Natural killer cell treated with Interleukin-12 subunit alpha and Interleukin-12 subunit beta and Interleukin-15 and Interleukin-18, amount 100 ng/mL, for 72 hours (primary cell): ENCODE measurements at places on chromosomes 3 and 15. TPM values are rescaled to one million over a fixed set of nuclear protein-coding genes. Genes with fewer than 3 reads are reported as not detected.
A peak's percentile ranks its signal among the peaks of the same experiment; 100 is the strongest.

DNA sequence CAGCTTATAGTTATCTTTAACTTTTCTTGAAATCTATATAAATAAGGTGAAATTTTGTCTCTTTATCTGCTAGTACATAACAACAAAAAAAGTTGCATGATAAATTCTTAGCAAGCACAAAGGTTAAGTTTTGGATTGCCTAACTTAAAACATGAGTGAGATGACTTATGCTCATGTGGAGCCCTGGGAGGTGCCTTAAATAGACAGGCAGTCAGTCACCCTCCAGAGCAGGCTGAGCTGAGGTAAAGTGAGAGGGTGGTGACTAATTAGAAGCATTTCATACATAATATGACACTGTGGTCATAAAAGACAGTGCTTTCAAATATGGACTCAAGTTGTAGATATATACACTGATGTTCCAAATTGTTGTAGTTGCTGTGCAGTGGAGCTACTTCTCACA lies 14.6 kb upstream of the MME start:
- H3K36me3 ChIP-seq: no peaks in the 10 kb centered on the region
- H3K27ac ChIP-seq: no peak overlapping the region
- no peaks in the 10 kb centered on the region for H3K27me3 ChIP-seq
- no peak overlapping the region for H3K4me3 ChIP-seq

GRCh38 chr15:56492236-56492635 lies 27.3 kb upstream of the MNS1 start:
- H3K36me3 ChIP-seq: no peaks in the 10 kb centered on the region
- DNase-seq: no peak
- no peak overlapping the region for H3K27ac ChIP-seq
- H3K27me3 ChIP-seq: peaks cover 21% of the 10 kb centered on the region

DNA sequence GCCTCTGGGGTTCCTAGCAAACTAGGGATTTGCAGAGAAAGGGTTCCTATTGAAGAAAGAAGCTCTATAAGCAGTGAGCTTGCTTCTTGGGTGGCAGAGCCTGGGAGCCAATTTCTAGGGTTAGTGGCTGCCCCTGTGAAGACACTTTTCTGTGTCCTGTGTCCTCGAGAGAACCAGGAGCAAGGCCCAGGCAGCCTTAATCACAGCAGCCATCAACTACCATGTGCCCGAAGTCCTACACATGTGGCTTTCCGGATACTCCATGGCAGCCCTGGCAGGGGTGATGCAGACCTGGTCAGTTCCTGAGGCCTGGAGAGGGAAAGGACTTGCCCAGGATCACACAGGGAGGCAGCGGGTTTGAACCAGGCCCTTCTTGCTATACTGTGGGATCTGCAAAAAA lies 27.7 kb upstream of the TSPAN3 start:
- no peaks in the 10 kb centered on the region for H3K27me3 ChIP-seq
- no peak for DNase-seq
- H3K4me1 ChIP-seq: peaks cover 5% of the 10 kb centered on the region
- H3K4me3 ChIP-seq: no peak overlapping the region
- no peaks in the 10 kb centered on the region for H3K36me3 ChIP-seq

DNA sequence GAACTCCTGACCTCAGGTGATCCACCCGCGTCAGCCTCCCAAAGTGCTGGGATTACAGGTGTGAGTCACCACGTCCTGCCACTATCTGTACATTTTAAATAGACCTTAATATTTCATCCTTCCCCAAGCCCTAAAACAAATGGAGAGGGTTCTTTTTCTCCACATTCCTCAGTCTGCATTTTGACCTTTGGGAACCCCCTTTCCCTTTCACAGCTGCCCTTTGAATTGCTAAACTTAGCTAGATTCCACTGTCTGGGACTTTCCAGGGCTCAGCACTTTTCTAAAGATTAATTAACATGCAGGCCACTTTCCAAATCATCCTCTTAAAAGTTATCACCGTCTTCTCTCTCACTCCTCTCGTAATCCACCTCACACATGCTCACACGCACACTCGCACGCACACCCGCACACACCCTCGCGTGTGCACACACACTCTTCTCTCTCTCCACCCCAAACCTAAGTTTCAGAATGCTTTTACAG lies 124.2 kb downstream of the TMCO5A start:
- peaks cover 29% of the 10 kb centered on the region for H3K27me3 ChIP-seq
- no peaks in the 10 kb centered on the region for H3K36me3 ChIP-seq
- no peak overlapping the region for H3K4me3 ChIP-seq
- H3K27ac ChIP-seq: no peak overlapping the region
- peaks cover 4% of the 10 kb centered on the region for H3K4me1 ChIP-seq

DNA sequence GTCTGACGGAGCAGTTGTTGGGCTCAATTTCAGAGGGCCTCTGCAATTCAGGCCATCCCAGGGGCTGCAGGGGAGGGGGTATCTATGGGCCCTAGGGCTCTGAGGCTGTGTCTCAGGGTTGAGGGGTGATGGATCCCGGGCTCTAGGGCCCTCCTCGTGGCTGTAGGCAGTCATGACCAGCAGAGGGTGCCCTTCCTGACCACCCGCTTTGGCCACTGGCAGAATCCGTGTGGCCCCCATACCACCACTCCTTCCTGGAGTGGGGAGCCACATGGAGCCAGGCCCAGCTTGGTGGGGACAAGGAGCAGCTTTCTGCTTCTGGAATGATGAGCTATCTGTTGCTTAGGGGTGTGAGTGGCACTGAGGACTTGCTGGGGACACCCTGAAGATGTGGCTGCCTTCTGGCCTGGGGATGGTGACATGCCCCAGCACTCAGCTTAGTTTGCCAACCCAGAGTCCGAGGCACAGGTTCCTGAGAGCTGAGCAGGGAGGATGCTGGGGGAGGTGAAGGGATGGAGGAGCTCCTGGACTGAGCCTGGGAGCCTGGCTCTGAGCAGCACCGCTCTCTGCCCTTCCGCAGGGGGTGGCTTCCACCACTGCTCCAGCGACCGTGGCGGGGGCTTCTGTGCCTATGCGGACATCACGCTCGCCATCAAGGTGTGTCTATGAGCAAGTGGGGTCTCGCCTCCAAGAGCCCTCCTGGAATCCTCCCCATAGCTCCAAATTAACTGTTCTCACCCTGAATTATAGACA lies 20.2 kb downstream of the HDAC11 start:
- H3K27me3 ChIP-seq: no peaks in the 10 kb centered on the region
- no peak overlapping the region for H3K27ac ChIP-seq
- no peaks in the 10 kb centered on the region for H3K36me3 ChIP-seq
- DNase-seq: peak; percentile 42
- peaks cover 4% of the 10 kb centered on the region for H3K4me1 ChIP-seq

GRCh38 chr3:122506450-122506849 lies 8.3 kb downstream of the KPNA1 start:
- DNase-seq: no peak
- no peak overlapping the region for H3K27ac ChIP-seq
- H3K4me3 ChIP-seq: peak overlapping the region; percentile 24
- peaks cover 77% of the 10 kb centered on the region for H3K4me1 ChIP-seq
- H3K36me3 ChIP-seq: no peaks in the 10 kb centered on the region
- no peaks in the 10 kb centered on the region for H3K27me3 ChIP-seq

- no peak for DNase-seq
- H3K4me1 ChIP-seq: peaks cover 6% of the 10 kb centered on the region
- no peaks in the 10 kb centered on the region for H3K27me3 ChIP-seq
Observed at GRCh38 chr3:158731486-158731885, 771 bp downstream of the RARRES1 start.

DNA sequence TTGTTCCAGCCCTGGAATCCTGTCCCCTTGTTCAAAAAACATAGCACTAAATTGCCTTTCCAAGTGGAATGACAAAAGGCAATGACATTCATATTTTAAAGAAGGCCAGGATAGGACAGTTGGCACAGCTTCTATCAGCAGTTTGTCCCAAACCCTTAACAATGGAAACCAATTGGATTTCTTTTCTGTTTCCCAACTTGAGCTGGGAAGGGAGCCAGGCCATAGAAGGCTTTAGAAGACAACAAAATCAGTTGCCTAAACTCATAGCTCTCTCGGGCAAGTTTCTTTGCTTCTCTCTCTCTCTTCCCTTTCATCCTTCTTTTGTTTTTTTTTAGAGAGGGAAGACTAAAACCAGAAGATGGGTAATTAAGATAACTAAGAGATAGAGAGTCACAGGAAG lies 227.7 kb upstream of the TPRG1 start:
- H3K36me3 ChIP-seq: peaks cover 6% of the 10 kb centered on the region
- H3K4me3 ChIP-seq: no peak overlapping the region
- no peak for DNase-seq
- peaks cover 9% of the 10 kb centered on the region for H3K4me1 ChIP-seq
- no peak overlapping the region for H3K27ac ChIP-seq

GRCh38 chr3:144893980-144894379 lies 922.4 kb downstream of the DIPK2A start:
- no peak for DNase-seq
- no peak overlapping the region for H3K4me3 ChIP-seq
- no peaks in the 10 kb centered on the region for H3K27me3 ChIP-seq
- H3K27ac ChIP-seq: no peak overlapping the region
- H3K36me3 ChIP-seq: no peaks in the 10 kb centered on the region

DNA sequence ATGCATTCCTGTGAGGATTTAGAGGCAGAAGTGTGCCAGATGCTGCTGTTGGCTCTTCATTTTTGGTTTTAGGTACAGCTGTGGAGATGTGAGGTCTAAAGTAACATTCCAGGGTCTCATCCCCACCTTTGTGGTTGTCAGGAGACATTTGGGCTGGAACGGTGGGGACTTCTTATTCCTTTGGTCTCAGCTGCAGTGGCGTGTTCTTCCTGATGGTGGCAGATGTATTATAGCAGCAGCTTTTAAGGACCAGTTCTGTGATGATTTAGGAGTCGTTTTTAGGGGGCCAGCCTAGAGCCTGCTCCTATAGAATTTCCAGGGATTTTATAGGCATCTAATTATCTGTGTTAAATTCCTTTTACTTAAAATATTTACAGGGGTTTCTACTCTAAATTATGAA lies 221.0 kb upstream of the EOMES start:
- H3K4me3 ChIP-seq: no peak overlapping the region
- H3K27me3 ChIP-seq: no peaks in the 10 kb centered on the region
- H3K4me1 ChIP-seq: peaks cover 44% of the 10 kb centered on the region
- peaks cover 43% of the 10 kb centered on the region for H3K36me3 ChIP-seq
- DNase-seq: no peak
- no peak overlapping the region for H3K27ac ChIP-seq

- peaks cover 6% of the 10 kb centered on the region for H3K36me3 ChIP-seq
- H3K4me3 ChIP-seq: no peak overlapping the region
- no peaks in the 10 kb centered on the region for H3K27me3 ChIP-seq
- no peaks in the 10 kb centered on the region for H3K4me1 ChIP-seq
Observed at GRCh38 chr15:49824775-49825099, 203.9 kb downstream of the DTWD1 start.

DNA sequence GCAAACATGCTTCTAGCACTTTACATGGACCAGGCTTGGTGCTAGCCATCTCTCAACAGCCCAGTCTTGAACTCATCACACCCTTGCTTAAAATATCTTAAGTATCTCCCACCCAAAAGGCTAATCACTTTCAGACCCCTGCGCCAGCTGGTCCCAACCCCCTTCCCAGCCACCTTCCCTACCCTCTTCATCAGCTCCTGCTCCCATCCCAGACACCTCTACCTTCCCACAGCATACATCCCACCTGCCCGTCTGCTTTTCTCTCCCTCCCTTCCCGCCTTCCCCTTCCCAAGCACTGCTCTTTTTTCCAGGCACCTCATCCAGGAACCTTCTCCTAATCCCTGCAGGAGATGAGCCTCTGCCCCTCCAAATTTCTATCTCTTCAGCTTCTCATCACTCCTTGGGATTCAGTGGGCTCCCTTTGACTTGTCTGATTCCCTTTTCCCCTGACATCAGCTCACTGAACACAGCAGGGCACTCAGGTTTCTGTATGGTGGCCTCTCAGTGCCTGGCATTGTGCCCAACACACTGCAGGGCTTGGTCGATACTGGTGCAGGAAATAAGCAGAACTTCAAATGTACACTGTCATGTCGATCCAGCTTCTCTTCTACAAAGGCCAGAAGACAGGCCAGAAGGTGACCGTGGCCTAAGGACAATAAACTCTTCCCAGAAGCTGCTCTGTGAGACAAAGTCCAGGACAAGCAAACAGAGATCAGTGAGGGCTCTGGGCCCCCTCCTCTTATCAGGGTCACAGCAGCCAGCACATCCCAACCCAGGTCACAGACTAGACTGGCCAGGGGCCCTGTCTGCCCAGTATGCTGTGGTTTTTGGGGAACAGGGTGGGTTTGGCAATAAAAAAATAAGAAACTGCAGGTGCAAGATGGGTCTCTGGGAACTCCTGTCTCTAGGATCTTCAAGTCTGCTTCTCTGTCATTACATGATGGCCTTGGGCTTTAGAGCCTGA lies 2.2 kb upstream of the ITIH1 start:
- H3K27ac ChIP-seq: no peak overlapping the region
- no peaks in the 10 kb centered on the region for H3K36me3 ChIP-seq
- peaks cover 14% of the 10 kb centered on the region for H3K4me1 ChIP-seq
- H3K27me3 ChIP-seq: no peaks in the 10 kb centered on the region
- no peak overlapping the region for H3K4me3 ChIP-seq
- DNase-seq: no peak

GRCh38 chr3:104316118-104316517 lies 1050.6 kb upstream of the ALCAM start:
- H3K4me1 ChIP-seq: no peaks in the 10 kb centered on the region
- no peaks in the 10 kb centered on the region for H3K27me3 ChIP-seq
- no peak for DNase-seq
- no peak overlapping the region for H3K4me3 ChIP-seq
- H3K36me3 ChIP-seq: peaks cover 8% of the 10 kb centered on the region

- peaks cover 9% of the 10 kb centered on the region for H3K36me3 ChIP-seq
- no peaks in the 10 kb centered on the region for H3K27me3 ChIP-seq
- no peak overlapping the region for H3K4me3 ChIP-seq
- H3K27ac ChIP-seq: no peak overlapping the region
- H3K4me1 ChIP-seq: no peaks in the 10 kb centered on the region
- DNase-seq: no peak
Observed at GRCh38 chr3:79111375-79112052, 656.3 kb downstream of the ROBO1 start.

GRCh38 chr3:194097141-194097882 lies 38.6 kb upstream of the HES1 start:
- no peaks in the 10 kb centered on the region for H3K36me3 ChIP-seq
- H3K27me3 ChIP-seq: peaks cover 13% of the 10 kb centered on the region
- no peaks in the 10 kb centered on the region for H3K4me1 ChIP-seq
- H3K27ac ChIP-seq: no peak overlapping the region

- H3K4me1 ChIP-seq: peaks cover 31% of the 10 kb centered on the region
- DNase-seq: no peak
- peak overlapping the region; percentile 97 for H3K4me3 ChIP-seq
- peak overlapping the region; percentile 91 for H3K27ac ChIP-seq
Observed at GRCh38 chr15:75637245-75638009, 2.6 kb downstream of the IMP3 start.

- DNase-seq: no peak
- no peak overlapping the region for H3K4me3 ChIP-seq
- peaks cover 47% of the 10 kb centered on the region for H3K36me3 ChIP-seq
- no peaks in the 10 kb centered on the region for H3K4me1 ChIP-seq
- no peaks in the 10 kb centered on the region for H3K27me3 ChIP-seq
- no peak overlapping the region for H3K27ac ChIP-seq
Observed at GRCh38 chr3:185058796-185059195, 94.1 kb downstream of the C3orf70 start.

Gene CEP63
- 17.1 TPM for total RNA-seq

Gene LRTM1
- total RNA-seq: not detected

Gene TMEM266
- 0.24 TPM for total RNA-seq

Gene TRIM71
- not detected for total RNA-seq

Gene GRAMD1C
- 0.26 TPM for total RNA-seq

Gene TBC1D21
- total RNA-seq: not detected

Gene MCTP2
- 344 TPM for total RNA-seq

Gene UCN2
- not detected for total RNA-seq

Gene SLC28A2
- total RNA-seq: not detected
